Hypothalamus (tissue), 51 donors: ENCODE measurements at places on chromosomes 16 and 17.
A peak's percentile ranks its signal among the peaks of the same experiment; 100 is the strongest.

DNA sequence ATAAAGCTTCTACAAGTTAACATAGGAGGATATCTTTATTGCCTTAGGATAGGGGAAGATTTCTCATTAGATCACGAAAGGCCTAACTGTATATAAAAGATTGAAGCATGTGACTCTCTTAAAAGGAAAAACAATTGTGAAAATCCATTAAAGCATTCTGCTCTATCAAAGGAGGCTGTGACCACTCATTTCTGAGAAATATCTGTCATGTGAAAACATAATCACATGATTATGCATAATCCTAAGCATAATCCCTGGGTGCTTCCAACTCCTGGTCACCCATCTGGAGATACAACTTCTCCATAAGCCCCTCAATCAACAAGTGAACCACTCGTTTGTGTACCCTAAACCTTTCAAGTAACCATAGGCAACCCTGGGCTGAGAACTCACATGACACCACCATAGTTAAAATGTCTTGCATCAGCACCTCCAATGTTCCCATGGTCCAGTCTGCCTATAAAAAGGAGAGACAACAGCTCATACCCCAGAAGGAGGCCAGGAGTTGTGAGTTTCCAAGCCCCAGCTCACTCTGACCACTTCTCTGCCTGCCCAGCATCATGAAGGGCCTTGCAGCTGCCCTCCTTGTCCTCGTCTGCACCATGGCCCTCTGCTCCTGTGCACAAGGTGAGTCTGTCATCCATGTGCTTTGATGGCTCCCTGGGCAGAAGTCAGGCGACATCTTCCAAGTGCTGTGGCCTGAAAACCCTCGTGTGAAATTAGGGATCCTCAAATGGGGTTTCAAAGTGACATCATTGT, at the start of gene CCL18:
Gene CCL18, plus strand, starts transcription at position 487 of the 756 bp plus-strand sequence. Its CDS starts 71 bp downstream, at position 558.
- no peak for DNase-seq

DNA sequence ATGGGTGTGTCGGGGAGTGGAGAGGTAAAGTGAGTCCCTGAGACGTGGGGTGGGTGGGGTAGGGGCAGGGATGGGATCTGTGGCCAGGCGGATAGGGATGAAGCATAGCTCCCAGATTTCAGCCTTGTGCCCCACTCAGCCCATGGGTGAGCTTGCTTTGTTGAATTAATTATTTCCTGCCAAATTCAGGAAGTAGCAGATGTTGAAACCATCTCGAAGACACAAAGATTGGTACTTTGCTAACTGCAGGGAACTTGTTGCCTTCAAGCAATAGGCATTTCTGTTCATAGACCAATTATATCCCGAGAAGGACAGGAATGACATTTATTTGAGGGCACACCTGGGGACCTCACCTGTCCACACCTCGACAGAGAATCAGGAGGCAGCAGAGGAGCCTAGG, 11.0 kb upstream of the C16orf74 start:
- DNase-seq: no peak

GRCh38 chr16:52721331-52721730, 174.4 kb upstream of the TOX3 start:
- DNase-seq: no peak

DNA sequence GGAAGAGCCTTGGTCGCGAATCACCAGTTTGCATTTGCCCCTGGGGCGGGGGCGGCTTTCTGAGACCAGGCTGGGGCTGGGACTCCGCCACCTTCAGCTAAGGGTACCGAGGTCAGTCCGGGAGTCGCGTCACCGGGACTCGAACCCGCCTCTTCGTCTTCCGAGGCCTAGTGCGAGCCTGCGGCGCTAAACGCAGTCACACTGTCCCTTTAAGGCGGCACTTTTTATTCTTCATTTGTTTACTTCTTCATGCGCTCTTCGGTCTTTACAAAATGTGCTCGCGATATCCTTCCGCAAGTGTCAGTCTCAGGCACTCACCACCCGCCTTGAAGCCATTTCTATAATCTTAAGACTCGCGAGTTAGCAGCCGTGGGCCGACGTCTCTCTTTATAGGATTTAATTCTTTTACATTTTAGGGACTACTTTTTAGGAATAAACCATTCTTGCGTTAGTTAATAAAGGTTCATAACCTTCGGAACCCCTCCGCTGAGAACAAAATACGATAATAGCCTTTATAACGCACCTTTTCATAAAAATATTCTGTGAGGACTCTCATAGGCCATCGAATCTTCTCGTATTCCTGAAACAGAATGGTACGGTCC, 593 bp upstream of the HEXIM1 start:
- DNase-seq: peak; percentile 41

DNA sequence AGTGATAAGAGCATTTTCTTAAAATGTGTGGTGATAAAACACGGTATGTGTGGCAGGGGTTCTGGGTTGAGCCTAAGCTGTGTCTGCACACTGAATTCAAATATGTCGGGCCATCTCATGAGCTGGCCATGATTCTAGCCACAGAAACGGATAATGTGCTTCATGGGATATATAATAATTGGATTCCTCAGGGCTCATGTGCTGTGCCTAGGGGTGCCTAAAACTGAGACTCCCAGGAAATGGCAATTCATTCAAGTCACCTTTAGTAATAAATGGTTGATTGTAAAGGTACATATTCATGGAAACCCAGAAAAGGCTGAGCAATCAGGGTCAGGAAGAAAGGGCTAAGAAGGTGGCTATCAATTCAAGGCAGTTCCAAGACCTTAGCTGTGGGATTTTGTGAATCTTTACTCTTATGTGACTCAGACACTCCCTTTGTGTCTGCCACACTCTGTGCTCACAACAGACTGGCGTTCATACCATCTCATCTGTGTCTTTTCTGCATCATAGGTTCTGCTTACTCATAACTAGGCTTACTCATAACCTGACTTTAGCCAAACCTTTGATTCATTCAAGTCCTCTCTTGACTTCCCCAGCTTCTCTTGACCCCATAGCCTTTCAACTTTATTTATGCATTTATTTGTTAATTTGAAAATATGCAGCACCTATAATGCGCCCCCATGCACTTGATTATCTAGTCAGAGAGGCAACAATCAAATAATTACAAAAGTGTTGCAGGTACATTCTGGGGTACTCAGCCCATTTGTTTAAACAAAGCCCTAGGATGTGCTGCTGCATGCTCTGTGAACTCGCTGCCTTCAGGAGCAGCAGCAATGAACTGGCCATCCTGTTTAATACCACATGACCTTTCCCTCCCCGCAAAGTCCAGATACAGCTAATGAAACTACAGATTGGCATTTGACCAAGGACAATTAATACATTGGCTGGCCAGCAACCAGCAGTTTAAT, 28.4 kb upstream of the MED13 start:
- DNase-seq: no peak

GRCh38 chr16:87464691-87465300, 28.0 kb downstream of the ZCCHC14 start:
- no peak for DNase-seq

DNA sequence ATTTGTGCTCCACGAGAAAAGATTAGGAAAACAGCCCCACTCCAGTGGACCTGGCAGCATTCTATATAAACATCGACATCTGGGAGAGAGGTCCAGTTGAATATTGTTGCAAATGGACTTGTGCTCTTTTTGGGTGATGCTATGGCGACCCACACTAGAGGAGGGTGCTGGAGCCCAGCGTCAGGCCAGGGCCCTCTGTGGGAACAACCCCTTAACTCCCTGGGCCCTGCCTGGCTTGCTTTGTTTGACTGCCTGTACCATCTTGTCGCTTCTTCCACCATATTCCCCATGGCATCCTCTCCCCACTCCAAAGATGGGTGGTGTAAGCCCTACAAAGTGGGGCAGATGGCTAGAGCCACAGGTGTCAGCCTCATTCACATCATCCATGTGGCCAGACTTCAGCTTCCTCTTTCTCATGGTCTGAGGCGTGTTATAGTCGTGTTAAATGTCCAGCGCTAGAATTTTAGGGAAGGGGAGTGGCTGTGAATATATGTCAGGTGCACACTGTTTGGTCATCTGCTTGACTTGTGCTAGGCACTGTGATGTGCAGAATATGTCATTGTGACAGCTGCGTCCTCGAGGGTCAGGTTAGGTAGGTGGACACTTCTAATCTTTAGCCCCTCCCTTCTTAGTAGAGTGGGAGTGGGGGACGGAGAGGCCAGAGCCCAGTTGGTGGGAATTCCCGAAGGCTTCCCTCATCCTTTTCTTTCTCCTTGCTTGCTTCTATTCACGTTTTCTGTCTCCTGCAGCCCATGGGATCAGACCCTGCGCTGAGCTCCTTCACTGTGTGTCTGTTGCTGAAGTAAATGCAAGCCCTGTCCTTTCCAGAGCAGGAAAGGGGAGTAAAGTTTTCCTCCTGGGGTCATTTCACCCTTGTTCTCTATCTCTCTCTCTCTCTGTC, 49.8 kb downstream of the MPRIP start:
- DNase-seq: no peak

GRCh38 chr16:72240466-72240865, 68.5 kb upstream of the PMFBP1 start:
- no peak for DNase-seq

- peak; percentile 89 for DNase-seq
These were observed 672 bp upstream of the ALKBH5 start for GRCh38 chr17:18182978-18183333.

GRCh38 chr17:51764387-51764971, 394.0 kb downstream of the CA10 start:
- peak; percentile 7 for DNase-seq

GRCh38 chr16:7137560-7138330, 194.9 kb upstream of the RBFOX1 start:
- DNase-seq: no peak

DNA sequence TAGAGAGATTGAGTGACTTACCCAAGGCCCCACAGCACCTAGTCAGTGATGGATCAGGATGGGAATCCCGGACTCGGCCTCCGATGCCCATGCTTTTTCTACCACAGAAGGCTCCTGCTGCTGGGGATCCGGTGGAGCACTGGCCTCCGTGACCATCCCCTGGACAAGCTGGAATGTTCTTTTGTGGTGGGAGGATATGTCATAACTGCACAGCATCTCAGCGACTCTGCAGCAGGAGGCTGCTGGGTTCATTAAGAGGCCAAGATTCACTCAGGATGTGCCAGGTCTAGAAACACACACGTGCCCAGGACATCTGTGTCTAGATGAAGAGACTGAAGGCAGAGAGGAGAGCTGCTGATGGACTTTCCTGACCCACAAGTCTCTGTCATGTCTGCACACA, 34.7 kb upstream of the NGFR start:
- DNase-seq: no peak

GRCh38 chr17:35293151-35293847, 50.4 kb downstream of the SLFN5 start:
- no peak for DNase-seq

DNA sequence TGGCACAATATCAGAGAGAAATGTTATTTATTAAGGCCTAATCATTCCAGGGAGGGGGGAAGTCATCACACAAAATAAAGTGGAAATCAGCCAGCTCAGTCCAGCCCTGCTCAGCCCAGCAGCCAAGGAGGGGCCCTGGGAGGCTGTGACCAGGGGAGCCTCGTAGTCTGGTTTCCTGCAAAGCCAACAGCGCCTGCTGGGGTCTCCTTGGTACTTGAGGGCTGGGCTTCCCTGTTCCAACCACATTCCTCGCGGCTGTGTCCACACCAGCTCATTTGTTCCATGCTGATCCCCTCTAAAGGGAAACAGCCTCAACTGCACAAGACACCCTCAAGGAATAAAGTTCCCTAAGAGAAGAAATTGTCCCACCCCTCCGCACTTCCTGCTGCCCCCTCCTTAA, 154.0 kb downstream of the TMEM132E start:
- no peak for DNase-seq

DNA sequence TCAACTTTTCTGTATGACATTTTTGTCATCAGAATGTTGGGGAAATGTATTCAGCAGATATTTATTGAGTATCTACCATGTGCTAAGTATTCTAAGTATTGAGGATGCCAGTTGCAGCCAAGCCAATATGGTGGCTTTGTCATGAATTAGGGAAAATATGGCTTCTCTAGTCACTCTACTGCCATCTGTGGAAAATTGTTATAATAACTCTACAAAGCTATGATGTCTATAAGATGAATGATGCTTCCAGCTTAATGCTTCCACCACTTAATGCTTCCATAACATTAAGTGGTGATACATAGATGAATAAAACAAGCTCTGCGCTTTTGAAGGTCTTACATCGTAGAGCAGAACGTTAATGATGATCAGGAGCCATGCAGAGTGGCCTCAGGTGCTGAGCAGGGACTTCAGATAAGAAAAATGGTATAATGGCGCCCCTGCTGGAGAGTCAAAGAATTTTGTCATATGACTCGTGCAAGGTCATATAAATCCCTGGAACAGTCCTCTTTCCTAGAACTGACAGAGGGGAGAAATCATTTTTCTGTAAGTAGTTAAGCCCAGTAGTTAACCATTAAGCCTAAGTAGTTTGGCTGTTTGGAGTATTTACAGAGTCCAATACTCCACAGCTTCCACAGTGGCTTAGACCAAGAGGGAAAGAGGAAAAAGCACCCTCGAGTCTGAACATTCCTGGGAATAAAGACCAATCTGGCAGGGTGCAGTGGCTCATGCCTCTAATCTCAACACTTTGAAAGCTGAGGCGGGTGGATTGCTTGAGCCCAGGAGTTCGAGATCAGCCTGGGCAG, 2.7 kb upstream of the TMIGD1 start:
- DNase-seq: no peak

GRCh38 chr17:75996665-75997590, 3.7 kb upstream of the CDK3 start:
- DNase-seq: no peak

GRCh38 chr17:77882481-77883212, 75.9 kb upstream of the TNRC6C start:
- no peak for DNase-seq

DNA sequence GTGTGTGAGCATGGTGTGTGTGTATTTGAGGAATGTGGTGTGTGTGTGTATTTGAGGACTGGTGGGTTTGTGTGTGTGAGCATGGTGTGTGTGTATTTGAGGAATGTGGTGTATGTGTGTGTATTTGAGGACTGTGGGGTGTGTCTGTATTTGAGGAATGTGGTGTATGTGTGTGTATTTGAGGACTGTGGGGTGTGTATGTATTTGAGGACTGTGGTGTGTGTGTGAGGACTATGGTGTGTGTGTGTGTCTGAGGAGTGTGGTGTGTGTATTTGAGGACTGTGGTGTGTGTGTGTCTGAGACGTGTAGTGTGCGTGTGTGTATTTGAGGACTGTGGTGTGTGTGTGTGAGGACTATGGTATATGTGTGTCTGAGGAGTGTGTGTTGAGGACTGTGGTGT, 18.0 kb upstream of the CACNG1 start:
- no peak for DNase-seq

DNA sequence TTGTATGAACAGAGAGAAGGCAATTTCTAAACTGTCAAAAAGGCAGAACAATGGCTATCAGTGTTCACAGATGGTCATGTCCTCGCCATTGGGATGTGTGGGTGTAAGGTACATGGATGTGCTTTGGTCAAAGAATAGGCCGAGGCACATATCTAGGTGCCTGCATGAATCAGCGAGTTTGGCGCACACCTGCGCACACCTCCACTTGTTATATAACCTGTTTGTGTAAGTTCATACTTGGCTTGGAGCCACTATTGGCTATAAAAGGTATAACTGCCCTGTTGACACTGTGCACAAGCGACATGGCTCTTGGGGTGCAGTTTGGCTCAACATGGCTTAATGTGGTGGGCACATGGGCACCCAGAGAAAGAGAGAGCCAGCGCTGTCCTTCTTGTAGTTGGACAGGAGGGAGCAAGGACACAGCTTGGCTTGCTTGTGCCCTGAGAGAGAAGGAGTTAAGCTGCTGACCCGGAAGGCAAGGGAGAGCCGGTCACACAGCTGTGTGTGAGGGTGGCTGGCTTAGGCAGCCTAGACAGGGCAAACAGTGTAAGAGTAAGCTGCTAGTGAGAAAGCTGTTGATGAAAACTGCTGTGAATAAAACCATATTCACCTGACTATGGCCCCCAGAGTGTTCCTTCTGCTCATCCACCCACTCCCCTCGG, 499.1 kb downstream of the KCNJ2 start:
- DNase-seq: no peak
